Activated CD8-positive, alpha-beta memory T cell treated with anti-CD3 and anti-CD28 coated beads, Interleukin-2, amount 50 U/mL, for 4 hours (primary cell): ENCODE measurements at places on chromosomes 6 and 20.

- no peak for DNase-seq
These were observed 190.2 kb upstream of the SNX9 start for GRCh38 chr6:157632821-157633220.

- no peak for DNase-seq
These were observed 5.6 kb upstream of the PHACTR3 start for GRCh38 chr20:59598625-59599310.

DNA sequence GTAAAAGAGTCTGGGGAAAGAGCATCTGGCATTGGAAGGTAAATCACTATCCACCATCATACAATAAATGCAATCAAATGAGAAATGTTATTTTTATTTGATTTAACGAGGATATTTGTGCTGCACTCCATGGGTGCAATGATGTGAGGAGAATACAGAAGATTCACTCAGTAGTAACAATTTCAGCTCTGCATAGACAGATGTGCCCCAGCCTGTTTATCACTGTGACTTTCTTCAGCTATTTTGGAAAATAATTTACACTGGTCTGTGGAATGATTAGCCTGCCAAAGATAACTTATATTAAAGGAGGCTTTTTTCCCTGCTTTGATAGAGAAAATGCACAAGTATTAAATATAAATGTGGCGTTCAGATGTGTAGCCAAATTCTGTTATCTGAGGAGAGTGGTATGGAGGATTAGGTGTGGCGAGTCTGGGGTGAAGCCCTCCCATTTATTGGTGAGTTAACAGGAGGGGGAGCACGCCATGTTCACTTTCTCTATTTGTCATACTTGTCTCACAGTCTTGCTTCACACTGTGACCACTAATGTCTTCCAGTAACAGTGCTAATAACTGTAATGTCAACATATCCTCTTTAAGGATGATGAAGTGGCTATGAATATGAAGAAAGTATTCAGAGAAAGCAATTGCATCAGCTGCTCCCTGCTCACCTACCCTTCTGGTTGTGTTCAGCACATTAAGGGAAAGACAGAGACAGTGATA is 645.6 kb downstream of the MMUT start:
- DNase-seq: no peak

DNA sequence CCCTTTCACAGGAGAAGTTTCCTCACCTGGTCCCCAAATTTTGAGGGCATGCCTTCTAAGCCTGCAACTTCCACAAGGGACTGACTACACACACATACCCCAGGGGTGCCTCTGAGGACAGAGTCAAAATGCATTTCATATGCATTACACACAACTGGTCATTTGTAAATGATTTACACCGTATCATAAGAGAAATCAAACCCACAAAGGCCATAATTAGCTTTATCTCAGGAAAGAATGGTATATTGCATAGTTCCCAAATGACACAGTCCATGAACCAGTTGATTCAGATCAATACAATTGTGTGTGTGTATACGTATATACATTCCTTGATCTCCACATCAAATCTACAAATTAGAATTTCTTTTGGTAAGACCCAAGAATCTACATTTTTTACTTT is 203.3 kb upstream of the PRDM1 start:
- no peak for DNase-seq

- DNase-seq: no peak
These were observed 97.3 kb downstream of the RCAN2 start for GRCh38 chr6:46393940-46394337.

GRCh38 chr20:32554965-32555289 is 30.2 kb downstream of the NOL4L start:
- DNase-seq: no peak

DNA sequence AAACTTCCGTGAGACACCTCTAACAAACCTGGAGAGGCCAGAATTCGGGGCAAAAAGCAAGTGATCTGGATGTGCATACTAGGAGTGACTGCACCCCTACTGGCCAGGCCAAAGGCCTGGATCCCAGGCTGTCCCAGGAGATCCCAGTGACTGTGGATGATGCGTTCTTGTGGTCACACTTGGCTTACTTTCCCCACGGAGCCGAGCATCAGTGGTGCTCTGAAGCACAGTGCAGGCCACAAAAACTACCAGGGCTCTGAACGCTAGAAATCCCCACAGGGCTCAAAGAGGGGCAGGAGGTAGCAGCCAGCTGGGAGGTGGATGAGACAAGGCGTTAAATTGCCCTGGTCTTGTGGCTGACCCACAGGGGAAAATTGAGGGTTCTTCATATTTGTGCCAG is 7.1 kb downstream of the TRIM26 start:
- no peak for DNase-seq

DNA sequence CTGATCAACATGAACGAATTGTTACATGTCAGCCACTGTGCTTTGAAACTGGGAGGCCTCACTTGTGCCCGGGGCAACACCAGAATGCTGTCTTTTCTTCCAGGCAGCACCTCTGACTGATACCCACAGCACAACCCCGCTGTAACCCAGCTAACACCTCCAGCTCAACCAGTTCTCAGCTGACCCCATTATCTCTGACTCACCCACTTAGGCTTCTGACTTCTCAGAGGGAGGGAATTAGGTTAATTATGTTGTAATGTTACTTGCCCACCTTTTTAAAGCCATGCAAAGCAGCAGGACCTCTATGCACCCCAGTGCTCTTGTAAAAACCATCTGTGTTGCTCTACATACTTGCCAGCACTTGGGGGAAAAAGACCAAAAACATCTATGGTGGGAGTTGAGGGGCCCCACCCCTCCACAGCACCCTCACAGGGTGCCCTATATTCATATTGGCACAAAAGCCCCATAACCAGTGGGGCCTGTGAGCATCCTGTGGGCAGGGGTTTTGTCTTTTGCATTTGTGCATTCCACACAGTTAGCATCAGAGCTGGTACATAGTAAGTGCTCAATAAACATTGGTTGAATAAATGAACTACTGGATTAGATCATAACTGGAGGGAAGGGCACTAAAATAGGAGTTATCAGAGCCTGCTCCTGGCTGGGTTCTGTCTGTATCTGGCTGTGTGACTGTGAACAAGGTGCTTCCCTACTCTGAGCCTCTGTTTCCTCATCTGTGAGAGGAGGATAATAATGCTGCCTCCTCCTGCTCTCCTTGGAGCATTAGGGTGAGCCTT is 22.3 kb downstream of the BNIP5 start:
- DNase-seq: no peak

GRCh38 chr20:24754691-24755090 is 194.4 kb upstream of the CST7 start:
- DNase-seq: no peak
